Osteocyte (in vitro differentiated cells): ENCODE measurements at places on chromosomes 7 and 10. TPM values are rescaled to one million over a fixed set of nuclear protein-coding genes. Genes with fewer than 3 reads are reported as not detected.
A peak's percentile ranks its signal among the peaks of the same experiment; 100 is the strongest.

Gene ASIC3
- 3.6 and 5.8 TPM in 2 replicates for total RNA-seq

DNA sequence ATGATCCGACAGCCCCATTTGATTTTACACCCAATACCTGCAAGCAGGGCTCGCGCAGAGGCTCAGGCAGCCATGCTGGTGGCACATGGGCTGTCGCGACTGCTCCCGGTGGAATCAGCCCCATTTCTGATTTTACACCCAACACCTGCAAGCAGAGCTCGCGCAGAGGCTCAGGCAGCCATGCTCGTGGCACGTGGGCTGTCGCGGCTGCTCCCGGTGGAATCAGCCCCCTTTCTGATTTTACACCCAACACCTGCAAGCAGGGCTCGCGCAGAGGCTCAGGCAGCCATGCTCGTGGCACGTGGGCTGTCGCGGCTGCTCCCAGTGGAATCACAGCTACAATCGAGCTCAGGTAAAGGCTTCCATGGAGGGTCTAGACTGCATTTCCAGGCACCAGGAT, 244.1 kb downstream of the PTPRN2 start:
- peak; percentile 86 for DNase-seq

Gene PNLIP
- total RNA-seq = not detected in 2 replicates

GRCh38 chr7:156604836-156605695, 35.5 kb upstream of the RNF32 start:
- no peak for DNase-seq

GRCh38 chr10:98384531-98385133, 30.4 kb downstream of the PYROXD2 start:
- DNase-seq = no peak

DNA sequence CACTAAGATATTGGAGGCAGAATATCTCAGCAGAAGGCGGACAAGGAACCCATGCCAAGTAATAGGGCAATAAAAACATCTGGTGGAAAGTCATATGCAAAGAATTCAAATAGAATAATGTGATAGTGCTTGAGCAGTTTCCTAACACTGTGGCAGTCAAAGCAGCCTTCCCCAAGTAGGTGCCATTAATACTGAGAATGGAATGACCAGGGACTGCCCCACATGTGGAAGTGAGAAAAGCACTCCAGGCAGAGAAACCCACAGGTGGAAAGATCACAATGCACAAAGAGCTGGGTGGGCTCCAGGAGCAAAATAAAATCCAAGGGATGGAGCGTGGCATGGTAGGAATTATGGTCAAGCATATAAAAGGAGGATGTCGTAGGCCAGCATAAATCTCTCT, 64.4 kb upstream of the NME8 start:
- no peak for DNase-seq

Gene C7orf57
- not detected in 2 replicates for total RNA-seq

Gene PDE6C
- not detected in 2 replicates for total RNA-seq

Gene SPDYE5
- not detected in 2 replicates for total RNA-seq

DNA sequence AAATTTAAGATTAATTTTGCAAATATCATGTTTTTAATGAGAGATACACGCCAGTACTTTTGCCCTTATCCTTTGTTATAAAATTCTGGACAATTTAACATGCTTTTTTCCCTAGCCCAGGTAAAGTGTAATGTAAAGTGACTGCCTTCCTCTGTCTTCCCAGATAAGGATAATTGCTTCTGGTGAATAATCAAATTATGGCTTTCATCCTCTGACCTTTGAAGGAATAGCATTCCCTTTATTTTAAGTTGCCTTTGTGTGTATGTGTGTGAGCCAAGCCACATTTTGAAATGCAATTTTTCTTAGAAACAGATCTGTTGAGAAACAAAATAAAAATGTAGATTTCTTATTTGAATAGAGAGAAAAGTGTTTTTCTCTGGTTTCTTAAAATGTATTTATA, 107.5 kb downstream of the ADAM22 start:
- DNase-seq = no peak

Gene ZNF212
- total RNA-seq = 11.9 and 13.0 TPM in 2 replicates

Gene KCND2
- total RNA-seq = 0.42 and 0.46 TPM in 2 replicates

GRCh38 chr10:101569622-101570427, 18.2 kb downstream of the POLL start:
- DNase-seq = peak; percentile 94

Gene TMEM273
- not detected in 2 replicates for total RNA-seq

- no peak for DNase-seq
These were observed 19.6 kb upstream of the TLX1 start for GRCh38 chr10:101111547-101111946.

GRCh38 chr10:12194752-12195271, 879 bp downstream of the NUDT5 start:
- DNase-seq = no peak

Gene TAC1
- total RNA-seq = not detected in 2 replicates

DNA sequence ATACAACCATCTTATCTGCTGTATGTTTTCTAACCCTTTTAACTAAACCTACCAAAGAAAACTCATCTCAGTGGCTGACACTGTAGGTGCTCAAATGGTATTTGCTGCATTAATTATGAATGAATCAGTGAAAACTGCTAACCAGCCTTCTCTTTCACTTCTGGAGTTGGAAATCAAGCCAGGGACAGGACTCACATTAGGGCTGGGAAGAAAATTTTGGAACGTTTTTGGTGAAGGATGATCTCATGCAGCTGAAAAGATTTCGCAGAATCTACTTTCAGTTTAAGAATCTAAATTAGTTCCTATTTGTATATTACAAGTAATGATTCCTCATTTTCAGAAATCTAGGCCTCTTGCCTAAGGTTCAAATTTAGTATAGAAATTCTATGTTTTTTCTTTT, 12.9 kb downstream of the MTPN start:
- no peak for DNase-seq

DNA sequence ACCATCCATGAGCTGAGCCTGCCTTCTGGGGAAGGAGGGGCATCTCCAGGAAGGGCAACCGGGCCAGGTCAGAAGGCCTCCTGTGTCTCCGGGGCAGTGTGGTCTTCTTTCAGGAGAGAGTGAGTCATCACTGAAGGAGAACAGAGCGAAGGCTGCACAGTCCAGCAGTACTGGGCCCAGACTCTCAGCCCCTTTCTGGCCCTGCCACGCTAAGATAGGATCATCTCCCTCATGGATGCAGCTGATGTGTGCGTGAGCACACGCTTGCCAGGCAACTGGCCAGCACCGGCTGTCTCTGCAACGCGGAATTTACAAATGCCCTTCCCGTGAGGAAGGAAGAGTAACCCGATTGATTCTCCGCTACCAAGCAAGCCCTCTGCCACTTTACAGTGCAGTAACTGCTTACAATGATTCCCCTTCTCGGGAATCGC, 328.2 kb downstream of the TNS3 start:
- DNase-seq = peak; percentile 84

- DNase-seq = no peak
These were observed 338.8 kb downstream of the ELMO1 start for GRCh38 chr7:37109843-37110242.

Gene PARP12
- total RNA-seq = 26.9 and 27.5 TPM in 2 replicates

Gene ZNF735
- total RNA-seq = not detected in 2 replicates

DNA sequence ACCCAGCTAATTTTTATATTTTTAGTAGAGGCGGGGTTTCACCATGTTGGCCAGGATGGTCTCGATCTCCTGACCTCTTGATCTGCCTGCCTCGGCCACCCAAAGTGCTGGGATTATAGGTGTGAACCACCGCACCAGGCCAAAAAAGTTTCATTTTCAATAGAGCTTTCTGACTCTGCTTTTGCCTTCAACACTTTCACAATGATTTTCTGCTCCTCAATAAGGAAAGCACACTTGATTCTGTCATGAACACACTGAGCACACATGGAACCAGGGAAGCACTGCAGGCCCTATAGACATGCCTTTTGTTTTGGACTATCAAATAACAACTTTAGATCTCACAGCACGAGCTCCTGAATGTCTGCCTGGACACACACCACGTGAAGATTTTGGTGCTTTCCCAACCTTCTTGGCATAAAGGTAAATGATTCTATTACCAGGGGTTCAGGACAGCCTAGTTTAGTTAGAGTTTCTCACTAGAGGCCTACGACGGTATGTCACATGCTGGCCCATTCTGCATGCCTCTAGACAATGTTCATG, 8.0 kb downstream of the RRP12 start:
- DNase-seq = no peak

DNA sequence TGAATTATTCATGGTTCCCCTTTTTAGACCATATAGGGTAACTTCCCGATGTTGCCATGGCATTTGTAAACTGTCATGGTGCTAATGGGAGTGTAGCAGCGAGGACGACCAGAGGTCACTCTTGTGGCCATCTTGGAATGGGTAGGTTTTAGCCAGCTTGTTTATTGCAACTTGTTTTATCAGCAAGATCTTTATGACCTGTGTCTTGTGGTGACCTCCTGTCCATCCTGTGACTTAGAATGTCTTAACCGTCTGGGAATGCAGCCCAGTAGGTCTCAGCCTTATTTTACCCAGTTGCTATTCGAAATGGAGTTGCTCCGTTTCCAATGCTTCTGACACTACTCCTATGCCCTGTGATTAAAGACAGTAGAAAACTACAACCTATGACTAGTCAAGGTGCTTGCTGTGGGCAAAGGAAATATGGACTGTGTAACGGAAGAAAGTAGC, 18.8 kb upstream of the PAXIP1 start:
- no peak for DNase-seq

GRCh38 chr10:12502526-12503274, 153.4 kb downstream of the CAMK1D start:
- peak; percentile 72 for DNase-seq

- DNase-seq = no peak
These were observed 223.6 kb upstream of the SEMA3E start for GRCh38 chr7:83872501-83872900.

GRCh38 chr10:22988581-22989360, 60.9 kb downstream of the ARMC3 start:
- no peak for DNase-seq

Gene PVRIG
- total RNA-seq = not detected in 2 replicates

DNA sequence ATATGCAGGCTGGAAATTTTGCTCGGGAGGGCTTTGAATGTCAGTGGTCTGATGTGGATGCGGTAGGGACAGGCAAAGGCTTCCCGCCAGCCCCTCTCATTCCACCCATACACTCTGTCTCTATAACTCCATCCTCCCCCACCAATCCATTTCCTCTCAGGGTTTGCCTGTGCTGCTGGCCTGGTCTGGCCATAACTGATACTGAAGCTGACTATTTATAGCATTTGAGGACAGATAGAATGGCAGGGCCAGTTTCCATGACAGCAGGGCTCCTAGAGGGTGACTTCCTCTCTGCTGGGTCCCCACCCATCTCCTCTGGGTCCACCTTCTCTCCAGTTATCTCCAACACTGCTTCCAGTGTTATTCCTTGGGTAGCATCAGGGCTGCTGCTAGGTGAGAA, 6.6 kb upstream of the PDLIM1 start:
- DNase-seq = no peak

DNA sequence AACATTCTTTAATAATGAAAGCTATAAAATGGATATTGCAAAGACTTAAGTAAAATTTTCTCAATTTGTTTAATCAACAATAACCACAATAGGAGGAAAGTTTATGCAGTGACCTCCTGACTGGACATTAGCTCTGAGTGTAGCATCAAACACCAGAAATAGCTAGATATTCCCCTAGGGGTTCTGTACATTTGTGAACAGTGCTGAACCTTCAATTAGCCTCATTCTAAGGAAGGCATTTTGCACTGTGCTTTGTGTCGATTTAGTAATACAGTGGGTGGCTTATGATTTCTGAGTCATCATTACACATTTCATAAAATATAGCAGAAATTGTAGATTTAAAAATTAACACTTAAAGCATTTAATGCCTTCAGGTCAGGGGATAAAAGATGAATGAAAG, 367.3 kb upstream of the PCDH15 start:
- no peak for DNase-seq

Gene AKR1C8
- not detected in 2 replicates for total RNA-seq

GRCh38 chr10:51700228-51700817, 928 bp upstream of the CSTF2T start:
- DNase-seq = no peak

Gene GPR37
- 43.7 and 45.2 TPM in 2 replicates for total RNA-seq

- DNase-seq = no peak
These were observed 140.9 kb downstream of the CHN2 start for GRCh38 chr7:29335188-29336083.

- peak; percentile 89 for DNase-seq
These were observed 1.8 kb downstream of the HNRNPF start for GRCh38 chr10:43407148-43407575.

DNA sequence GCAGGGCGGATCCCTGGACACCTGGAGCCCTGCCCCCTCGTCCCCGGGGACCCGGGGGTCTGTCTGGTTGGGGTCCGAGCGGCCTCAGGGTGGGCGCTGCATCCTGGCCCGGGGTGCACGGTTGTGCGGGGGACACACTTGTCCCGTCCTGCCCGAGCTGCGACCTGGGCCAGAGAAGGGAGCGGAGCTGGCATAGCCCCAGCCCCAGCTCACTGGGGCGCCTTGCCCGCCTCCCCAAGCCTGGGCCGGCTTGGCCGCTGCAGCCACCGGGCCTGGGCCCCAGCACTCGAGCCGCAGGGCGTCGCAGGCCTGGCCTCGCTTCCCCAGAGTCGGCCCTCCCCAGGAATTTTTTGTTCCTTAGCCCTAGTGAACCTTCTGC, 54.5 kb downstream of the GLRX3 start:
- DNase-seq = no peak

- no peak for DNase-seq
These were observed 91.5 kb downstream of the SEMA3D start for GRCh38 chr7:85095366-85095765.

Gene CDK1
- total RNA-seq = 12.6 and 13.1 TPM in 2 replicates

Gene MKX
- 20.5 and 21.5 TPM in 2 replicates for total RNA-seq

Gene ELN
- 13.3 and 13.5 TPM in 2 replicates for total RNA-seq

- no peak for DNase-seq
These were observed 798.1 kb downstream of the GATA3 start for GRCh38 chr10:8852546-8852945.

DNA sequence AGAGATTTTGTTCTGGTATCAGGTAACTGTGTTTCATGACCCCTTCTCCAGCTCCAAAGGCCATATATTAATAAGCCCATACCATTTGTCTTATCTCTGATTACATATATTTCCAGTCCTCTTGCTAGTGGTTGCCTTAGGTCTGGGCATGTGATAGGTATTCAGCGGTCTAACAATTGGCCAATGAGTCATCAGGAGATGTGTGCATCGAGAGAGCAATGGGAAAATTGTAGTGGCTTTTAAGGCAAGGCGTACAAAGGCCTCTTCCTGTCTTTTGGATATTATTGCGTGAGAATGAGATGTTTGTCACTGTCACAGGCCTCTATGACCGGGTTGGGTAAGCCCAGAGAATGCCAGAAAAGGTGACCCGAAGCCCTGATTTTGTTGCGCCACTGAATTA, 38.6 kb upstream of the SFRP5 start:
- no peak for DNase-seq

- no peak for DNase-seq
These were observed 45.6 kb upstream of the LRRC4 start for GRCh38 chr7:128076796-128077271.
